Cortex of kidney (tissue), 1 donor: ENCODE measurements at places on chromosomes 5 and 9.

DNA sequence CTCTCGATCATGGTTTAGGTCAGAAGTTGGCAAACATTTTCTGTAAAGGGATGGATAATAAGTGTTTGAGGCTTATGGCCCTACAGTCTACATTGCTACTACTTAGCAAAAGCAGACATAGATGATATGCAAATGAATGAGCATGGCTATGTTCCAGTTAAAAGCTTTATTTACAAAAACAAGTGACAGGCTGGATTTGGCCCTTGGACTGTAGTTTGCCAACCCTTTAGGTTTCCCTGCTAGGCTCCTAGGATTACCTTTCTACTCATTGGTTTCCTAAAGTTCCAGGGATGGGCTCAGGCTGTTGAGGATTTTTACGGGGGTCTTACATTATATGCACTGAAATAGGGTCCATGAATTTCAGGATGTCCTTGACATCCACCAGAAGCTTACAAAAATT, 57.5 kb downstream of the GPR21 start:
- DNase-seq = no peak

GRCh38 chr5:148965511-148966265, 97.2 kb downstream of the SH3TC2 start:
- DNase-seq = no peak

GRCh38 chr9:22050924-22051323, 41.8 kb upstream of the CDKN2B start:
- no peak for DNase-seq

DNA sequence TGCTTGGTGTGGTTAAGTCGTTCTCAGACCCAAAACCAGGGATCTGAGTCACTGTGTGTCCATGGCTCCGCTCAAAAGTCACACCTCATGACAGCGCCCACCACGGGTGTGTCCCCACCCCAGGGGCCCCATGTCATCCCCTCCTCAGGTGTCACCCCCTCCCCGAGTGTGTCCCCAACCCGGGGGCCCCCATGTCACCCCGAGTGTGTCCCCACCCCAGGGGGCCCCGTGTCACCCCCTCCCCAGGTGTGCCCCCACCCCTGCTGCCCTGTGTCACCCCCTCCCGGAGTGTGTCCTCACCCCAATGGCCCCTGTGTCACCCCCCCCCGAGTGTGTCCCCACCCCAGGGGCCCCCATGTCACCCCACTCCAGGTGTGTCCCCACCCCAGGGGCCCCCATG, 5.1 kb downstream of the LRRC14B start:
- DNase-seq = no peak

- no peak for DNase-seq
Measured at GRCh38 chr5:176501333-176501732, 35.9 kb downstream of the RNF44 start.
